Stimulated activated CD8-positive, alpha-beta memory T cell treated with anti-CD3 and anti-CD28 coated beads, Interleukin-4, amount 100 ng/mL, for 1 hour (primary cell): ENCODE measurements at places on chromosomes 1 and 21.

DNA sequence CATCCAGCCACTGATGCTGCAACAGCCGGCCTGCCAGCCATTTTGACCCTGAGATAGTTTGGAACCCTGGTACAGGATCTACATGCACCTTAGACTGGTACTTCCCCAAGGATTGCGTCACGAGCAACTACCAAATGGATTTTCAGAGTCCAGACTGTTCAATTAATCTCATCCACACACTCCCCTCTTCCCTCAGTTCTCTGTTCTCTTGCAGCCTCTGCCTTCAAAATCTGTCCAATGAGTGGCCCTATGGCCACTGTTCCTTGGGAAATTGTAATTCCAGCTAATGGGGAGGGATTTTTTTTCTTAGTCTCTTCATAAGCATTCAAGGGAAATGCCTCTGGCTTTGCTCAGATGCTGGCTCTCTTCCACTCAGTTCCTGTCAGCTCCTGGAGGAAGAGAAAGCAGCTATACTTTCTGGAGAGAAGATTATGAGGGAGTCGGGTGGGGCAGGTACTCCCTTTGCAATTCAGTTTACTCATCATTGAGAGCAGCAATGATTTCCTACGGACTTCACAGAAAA lies 19.8 kb upstream of the UAP1 start:
- DNase-seq, result no peak

GRCh38 chr1:248622570-248623001 lies 12.3 kb downstream of the OR2T11 start:
- DNase-seq, result no peak

DNA sequence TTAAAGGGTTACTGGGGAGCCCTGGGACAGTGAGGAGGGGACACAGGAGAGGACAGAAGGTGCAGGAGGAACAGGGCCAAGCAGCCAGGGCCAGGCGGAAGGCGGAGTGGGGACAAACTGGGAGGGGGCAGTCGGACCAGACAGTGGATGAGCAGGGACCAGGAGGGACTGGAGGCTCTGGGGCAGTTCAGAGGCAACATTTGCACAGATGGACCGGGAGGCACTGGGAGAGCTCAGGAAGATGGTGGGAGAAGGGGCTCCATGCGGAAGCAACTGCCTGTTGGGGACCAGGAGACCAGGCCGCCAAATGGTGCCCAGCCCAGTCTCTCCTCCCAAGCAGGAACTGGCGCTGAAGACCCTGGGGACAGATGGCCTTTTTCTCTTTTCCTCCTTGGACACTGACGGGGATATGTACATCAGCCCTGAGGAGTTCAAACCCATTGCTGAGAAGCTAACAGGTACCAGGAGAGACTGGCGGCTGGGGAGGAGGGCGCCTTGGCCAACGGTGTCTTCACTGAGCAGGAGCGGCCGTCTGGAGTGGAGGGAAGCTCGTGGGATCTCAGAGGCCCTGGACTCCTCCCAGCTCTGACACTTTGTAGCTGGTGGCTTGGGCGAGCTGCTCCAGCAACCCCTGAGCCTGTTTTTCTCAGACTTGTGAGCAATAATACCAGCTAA lies 847 bp downstream of the SELENON start:
- no peak for DNase-seq

GRCh38 chr1:51147394-51147793 lies 45.4 kb downstream of the C1orf185 start:
- no peak for DNase-seq

GRCh38 chr21:29145354-29145782 lies 14.9 kb downstream of the MAP3K7CL start:
- DNase-seq, result no peak

- no peak for DNase-seq
Observed at GRCh38 chr21:26776310-26777021, 68.7 kb downstream of the ADAMTS1 start.

GRCh38 chr1:41454406-41454805 lies 30.1 kb downstream of the EDN2 start:
- DNase-seq, result no peak

GRCh38 chr1:21368515-21369289 lies 71.2 kb upstream of the NBPF3 start:
- peak; percentile 40 for DNase-seq

GRCh38 chr1:181987334-181987895 lies 74.1 kb downstream of the ZNF648 start:
- no peak for DNase-seq

DNA sequence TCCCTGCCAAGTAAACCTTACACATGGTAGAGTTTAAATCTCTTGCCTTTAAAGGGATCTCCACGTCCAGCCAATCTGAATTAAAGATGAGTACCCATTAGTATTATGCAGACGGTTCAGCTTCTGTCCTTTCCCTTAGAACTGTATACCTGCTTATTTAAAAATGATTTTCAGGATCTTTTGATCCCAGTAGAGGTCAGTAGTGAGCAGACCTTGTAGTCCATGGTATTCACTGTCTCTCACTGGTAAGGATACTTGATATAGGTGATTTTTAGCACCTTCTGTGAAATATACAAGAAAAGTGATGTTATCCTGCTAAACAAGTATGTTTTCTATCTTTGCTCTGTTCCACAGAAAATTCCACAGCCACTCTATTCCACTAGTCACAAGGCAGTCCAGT lies 1211.6 kb upstream of the ADGRL4 start:
- DNase-seq, result no peak

DNA sequence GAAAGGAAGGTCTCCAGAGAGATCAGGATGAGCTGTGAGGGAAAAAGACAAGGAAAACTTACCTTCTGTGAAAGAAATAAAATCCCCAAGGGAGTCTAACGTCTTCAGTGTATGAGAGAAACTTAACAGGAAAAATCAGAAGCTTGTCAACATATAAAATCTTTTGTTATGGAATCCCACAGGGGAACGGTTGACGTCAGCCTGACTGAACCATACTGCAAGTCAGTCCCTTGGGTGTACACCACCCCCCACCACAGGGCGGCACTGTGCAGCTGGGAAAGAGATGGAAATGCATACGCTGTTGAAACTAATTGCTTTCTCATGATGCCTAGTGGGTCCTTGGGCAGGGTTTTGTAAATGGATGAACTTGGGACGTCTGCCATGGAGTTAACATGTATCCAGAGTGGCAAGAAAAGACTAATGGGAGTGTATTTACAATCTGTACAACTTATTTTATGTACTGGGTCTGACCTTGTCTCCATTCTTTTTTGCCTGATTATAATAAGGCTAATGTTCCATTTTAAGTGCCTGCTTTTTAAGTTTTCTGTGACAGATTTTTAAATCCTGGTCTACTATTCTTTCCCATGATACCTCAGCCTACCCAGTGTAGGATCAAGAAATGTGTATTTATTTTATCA lies 22.7 kb downstream of the UTP25 start:
- DNase-seq, result no peak

GRCh38 chr1:161531986-161532643 lies 7.8 kb downstream of the HSPA6 start:
- DNase-seq, result no peak

DNA sequence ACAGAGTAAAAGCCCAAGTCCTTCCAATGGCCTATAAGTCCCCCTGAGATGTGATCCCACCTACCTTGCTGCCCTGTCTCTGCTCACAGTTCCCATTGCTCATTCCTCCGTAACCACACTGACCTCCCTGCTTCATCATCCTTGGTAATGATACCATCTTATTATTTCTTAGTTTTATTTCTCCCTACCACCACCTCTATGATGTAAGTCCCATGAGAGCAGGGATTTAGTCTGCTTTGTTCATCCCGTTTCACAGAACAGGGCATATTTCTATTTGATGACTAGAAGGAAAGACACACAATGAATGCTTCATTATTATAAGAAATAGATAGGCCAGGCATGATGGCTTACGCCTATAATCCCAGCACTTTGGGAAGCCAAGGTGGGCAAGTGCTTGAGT lies 22.5 kb downstream of the NIBAN1 start:
- no peak for DNase-seq

GRCh38 chr21:26844258-26845065 lies 747 bp downstream of the ADAMTS1 start:
- no peak for DNase-seq

DNA sequence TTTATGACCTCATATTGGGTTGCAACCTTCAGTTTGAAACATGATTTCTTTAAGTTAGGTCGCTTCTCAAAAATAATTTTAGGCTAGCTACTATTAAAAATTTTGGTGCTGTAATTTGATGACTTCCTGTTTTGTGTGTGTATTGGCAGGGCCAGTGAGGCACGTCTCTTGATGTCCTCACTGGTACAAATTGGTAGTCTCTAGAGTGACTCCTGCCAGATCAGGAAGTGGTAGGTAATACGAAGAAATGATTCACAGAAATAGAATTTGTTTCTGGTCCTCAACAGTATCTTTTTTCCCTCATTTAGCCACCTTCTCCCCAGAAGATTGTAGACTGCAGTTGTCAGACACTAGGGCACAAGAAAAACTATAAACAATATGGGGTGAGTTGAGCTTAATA lies 120.9 kb upstream of the KIAA1614 start:
- DNase-seq, result no peak

- no peak for DNase-seq
Observed at GRCh38 chr1:164560121-164560541, 1.1 kb downstream of the PBX1 start.

GRCh38 chr1:109979489-109980091 lies 5.0 kb upstream of the AHCYL1 start:
- no peak for DNase-seq

- no peak for DNase-seq
Observed at GRCh38 chr1:153261281-153262069, 2.0 kb downstream of the LORICRIN start.

DNA sequence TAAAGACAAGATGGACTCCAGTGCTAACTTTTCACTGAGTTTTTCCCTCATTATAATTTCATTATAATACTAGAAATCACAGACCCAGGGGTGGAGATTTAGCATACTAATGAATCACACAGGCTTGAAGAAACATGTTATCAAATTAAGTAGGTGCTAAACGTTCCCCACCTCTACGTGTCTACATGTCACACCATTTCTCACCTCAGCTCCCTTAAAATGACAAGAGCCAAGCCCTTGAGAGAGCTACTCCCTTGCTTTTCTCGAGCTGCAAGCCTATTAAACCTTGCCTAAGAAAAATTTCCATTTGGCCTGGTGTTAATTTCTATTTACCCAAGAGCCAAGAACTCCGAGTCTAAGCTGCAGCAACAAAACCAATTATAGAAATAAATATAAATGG lies 396.3 kb upstream of the NEGR1 start:
- no peak for DNase-seq

DNA sequence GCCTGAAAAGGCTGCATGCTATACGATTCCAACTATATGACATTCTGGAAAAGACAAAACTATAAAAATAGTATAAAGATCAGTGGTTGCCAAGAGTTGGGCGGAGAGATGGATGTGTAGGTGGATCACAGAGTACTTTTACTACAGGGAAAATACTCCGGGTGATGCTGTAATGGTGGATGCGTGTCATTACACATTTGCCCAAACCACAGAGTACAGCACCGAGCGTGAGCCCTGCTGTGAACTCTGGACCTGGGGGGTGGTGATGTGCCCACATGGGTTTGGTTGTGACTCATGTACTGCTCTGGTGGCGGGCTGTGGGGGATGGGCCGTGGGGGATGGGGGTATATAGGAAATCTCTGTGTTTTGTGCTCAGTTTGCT lies 162.7 kb upstream of the COL6A1 start:
- DNase-seq, result no peak

GRCh38 chr1:245996811-245997210 lies 510.3 kb downstream of the SMYD3 start:
- no peak for DNase-seq

DNA sequence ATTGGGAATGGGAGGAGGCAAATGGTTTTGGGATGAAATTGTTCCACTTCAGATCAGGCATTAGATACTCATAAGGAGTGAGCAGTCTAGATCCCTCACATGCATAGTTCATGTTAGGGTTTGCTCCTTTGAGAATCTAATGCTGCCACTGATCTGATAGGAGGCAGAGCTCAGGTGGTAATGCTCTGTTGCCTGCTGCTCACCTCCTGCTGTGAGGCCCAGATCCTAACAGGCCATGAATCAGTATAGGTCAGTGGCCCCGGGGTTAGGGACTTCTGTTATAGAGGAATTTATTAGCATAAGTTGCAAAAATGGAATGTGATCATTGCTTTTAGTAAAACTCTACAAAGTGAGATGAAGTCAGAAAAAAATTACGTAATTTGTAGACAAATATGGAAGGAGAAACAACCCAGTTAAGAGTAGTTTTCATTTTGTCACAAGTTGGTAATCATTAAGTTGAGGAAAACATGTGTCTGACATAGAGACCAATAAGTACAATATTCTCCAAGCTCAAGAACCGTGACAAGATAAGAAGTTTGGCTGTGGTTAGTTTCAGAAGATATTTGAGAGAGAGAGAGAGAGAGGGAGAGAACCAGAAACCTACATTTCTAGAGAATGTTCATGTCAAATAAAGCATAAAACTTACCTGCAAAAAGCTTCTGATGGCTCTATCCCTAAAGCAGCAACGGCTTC lies 689.7 kb upstream of the PRMT6 start:
- DNase-seq, result no peak

DNA sequence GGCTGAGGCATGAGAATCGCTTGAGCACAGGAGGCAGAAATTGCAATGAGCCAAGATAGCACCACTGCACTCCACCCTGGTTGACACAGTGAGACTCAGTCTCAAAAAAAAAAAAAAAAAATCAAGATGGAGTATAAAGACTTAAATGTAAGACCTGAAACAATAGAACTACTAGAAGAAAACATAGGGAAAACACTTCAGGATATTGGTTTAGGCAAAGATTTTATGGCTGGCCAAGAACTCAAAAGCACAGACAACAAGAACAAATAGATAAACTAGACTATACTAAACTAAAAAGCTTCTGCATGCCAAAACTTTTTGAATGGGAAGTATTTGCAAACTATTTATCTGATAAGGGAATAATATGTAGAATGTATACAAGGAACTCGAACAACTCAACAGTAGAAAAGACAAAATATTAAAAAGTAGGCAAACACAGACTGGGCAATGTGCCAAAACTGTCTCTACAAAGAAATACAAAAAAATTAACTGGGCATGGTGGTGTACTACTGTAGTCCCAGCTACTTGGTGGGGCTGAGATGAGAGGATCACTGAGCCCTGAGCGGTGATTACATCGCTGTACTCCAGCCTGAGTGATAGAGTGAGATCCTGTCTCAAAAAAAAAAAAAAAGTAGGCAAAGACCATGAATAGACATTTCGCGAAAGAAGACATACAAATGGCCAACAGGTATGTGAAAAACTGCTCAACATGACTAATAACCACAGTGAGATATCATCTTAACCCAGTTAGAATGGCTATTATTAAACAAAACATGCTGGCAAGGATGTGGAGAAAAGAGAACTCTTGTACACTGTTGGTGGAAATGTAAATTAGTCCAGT lies 25.3 kb downstream of the DTL start:
- no peak for DNase-seq

GRCh38 chr1:6331543-6332273 lies 61.9 kb downstream of the ACOT7 start:
- no peak for DNase-seq
